ENCODE measurements at places on chromosomes 4 and X. TPM values are rescaled to one million over a fixed set of nuclear protein-coding genes. Genes with fewer than 3 reads are reported as not detected.

The YY2 gene
- total RNA-seq = 2.3 TPM

The GASK1B gene
- total RNA-seq = not detected

The MGAT4D gene
- total RNA-seq = not detected

The TBC1D25 gene
- total RNA-seq = 19.4 TPM

The USP17L27 gene
- total RNA-seq = not detected

The CCKAR gene
- not detected for total RNA-seq

Measured in activated B cell treated with CpG ODN at 0.5 μM for 24 hours (primary cell).